HS-27A (cell line): ENCODE measurements at places on chromosomes 3 and 15.

- peak; percentile 70 for DNase-seq
Observed at GRCh38 chr3:64220161-64220914, 4.9 kb downstream of the PRICKLE2 start.

DNA sequence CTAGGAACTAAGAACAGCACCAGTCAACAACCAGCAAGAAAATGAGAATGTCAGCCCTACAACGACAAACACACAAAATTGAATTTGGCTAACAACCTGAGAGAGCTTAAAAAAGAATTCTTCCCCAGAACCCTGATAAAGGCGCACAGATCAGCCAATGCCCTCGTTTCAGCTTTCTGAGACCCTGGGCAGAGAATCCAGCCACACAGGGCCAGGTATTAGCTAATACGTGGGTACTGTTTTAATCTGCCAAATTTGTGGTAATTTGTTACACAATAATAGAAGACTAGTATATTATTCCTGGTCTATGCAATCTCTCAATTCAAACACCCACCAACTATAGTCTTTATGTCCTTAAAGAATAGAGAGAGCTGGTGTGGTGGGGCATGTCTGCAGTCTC, 291.6 kb upstream of the GADL1 start:
- no peak for DNase-seq

DNA sequence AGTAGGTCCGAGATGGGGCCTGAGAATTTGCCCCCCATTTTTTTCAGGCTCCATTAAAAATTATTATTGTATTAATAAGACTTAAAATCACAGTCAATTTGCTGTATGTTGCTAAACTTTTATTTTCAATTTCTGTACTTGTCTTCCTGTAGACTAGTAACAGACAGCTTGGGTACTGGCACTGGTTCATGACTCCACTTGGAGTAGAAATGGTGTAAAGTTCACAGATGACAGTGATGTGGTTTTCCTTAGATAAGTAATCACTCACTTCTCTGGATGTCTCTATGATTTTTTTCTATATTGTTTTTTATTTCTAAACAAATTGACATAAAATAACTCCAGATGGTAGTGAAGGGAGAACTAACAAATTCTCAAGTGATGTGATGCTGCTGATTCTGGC, 15.6 kb upstream of the ZNF80 start:
- DNase-seq: no peak

DNA sequence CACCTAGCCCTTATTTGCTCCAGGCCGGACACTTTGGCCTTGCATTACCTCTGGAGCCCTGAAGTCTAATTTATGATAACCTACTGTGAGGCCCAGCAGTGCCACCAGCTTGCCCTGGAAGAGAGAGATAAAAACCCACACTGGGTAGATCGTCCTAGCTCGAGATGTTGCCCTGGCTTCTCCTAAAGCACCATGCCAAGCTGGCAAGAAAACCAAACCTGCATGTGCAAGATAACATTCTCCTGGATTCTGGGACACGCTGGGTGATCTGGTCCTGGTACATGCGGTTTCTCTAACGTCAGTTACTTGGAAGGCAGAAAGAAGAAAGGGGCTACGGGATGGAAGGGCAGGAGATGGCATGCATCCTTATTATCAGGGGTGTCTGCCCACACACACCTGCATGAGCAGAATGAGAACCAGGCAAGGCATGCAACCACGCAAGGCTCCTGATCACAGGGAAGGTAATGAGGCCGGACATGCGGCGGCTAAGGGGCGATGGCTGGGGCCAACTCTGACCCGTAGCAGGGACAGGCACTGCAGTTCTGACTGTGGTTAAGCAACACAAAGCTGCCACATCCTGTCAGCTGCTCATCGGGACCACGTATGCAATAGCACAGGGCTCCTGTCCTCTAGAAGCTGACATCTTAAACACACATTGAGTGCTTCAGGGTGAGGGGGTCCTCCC, 73.0 kb downstream of the OXNAD1 start:
- DNase-seq: no peak

- no peak for DNase-seq
Observed at GRCh38 chr3:17087509-17087908, 202.8 kb downstream of the PLCL2 start.

- no peak for DNase-seq
Observed at GRCh38 chr3:46574881-46575576, 8.9 kb upstream of the LRRC2 start.

DNA sequence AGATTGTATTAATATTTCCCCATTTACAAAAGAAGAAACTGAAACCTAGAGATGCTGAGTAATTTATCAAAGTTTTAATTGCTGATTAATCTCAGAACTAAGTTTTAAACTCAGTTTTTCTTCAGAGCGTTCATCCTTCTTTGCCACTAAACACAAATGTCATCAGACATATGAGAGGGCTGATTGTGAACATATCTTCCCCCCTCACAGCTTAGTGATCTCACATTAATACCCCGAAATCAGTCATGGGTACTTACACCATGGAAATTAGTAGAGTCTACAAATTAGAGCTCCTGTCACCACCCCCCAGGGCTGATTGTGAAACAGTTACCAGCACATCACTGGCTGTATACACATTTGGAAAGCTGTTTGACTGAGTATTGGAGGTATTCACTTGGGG, 189.3 kb upstream of the SGO1 start:
- no peak for DNase-seq

DNA sequence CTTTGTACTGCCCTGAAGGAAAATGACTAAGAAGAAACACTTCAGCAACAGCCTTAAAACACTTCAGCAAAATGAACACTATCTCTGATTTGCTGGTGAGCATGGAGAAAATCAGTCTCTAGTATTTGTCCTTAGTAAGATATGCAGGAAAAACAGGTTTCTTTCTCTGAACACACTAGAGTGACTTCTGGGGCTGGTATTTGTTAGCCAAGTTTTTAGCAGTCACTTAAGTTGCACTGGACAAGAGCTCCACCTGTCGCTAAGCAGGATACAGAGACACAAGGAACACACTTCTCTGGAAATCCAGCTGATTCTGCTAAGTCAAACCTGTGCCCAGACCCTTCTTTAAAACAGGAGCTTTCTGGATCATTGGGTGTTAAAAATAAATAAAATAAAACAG, 65.3 kb downstream of the CHAC1 start:
- no peak for DNase-seq

DNA sequence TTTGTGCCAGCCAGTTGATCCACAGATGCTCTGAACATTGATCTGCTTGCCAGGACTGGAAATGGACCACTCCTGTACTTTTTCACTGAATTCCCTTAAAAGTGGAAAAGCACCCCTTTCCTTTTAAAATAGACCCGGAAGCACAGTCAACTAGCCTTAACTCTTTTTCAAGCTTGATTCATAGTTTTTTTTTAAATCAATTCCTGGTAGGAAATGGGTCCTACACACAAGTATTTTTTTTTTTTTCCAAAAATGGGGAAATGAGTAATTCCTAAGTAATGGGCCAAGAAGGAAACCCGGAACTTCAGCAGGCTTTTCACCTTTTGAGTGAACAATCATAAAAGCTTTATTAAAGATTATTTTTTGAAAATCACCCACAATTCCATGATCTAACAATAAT, 234.4 kb upstream of the ADAMTS9 start:
- DNase-seq: no peak
